Gastrocnemius medialis (tissue), 4 donors: ENCODE measurements at places on chromosomes 7 and 10. TPM values are rescaled to one million over a fixed set of nuclear protein-coding genes. Genes with fewer than 3 reads are reported as not detected.

Gene AFAP1L2
- total RNA-seq, result 1.9 TPM

Gene MBL2
- 0.11 TPM for total RNA-seq

Gene CFAP58
- total RNA-seq, result not detected

Gene HMX3
- not detected for total RNA-seq

Gene AP1S1
- 5.5 TPM for total RNA-seq

Gene SPDYE11
- total RNA-seq, result not detected

Gene SDHAF3
- total RNA-seq, result 12.4 TPM

Gene ZNF736
- 7.8 TPM for total RNA-seq

Gene PBLD
- 3.7 TPM for total RNA-seq

Gene PPP1R9A
- total RNA-seq, result 38.2 TPM

Gene TFR2
- total RNA-seq, result 1.3 TPM

DNA sequence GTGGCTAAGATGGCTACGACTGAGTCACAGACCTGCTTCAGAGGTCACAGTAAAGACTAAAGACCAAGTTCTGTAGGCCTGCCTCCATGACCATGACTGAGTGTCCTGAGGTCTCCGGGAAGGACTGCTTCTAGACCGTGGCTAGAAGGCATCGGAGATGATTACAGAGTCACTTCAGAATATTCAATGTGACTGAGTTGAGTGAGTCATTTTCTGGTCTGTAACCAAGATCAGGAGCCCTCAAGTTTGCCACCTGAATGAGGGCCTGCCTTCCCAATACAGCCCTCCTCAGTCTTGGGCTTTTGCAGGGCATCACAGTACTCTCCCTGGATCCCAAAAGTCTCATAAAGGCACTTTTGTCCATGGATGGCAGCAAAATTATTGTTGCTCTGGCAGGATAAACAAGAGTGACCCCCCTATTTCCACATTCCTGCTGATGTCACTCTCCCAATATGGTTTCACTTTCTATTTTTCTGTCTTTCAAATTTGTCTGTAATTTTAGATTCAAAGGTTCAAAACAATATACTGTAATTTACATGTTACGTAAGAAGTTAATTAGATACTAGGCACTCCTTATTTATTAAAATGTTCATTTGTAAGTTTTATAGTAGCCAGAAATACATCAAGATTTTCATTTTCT lies 47.7 kb upstream of the ZNF92 start:
- no peak for DNase-seq
- no peak overlapping the region for H3K4me3 ChIP-seq
- H3K36me3 ChIP-seq, result no peaks in the 10 kb centered on the region

GRCh38 chr10:6299234-6299633 lies 96.5 kb downstream of the PFKFB3 start:
- DNase-seq, result no peak
- no peaks in the 10 kb centered on the region for H3K36me3 ChIP-seq
- H3K4me3 ChIP-seq, result no peak overlapping the region
- H3K4me1 ChIP-seq, result no peaks in the 10 kb centered on the region
- H3K27me3 ChIP-seq, result no peaks in the 10 kb centered on the region

- peak overlapping the region; percentile 91 for H3K27ac ChIP-seq
- H3K27me3 ChIP-seq, result no peaks in the 10 kb centered on the region
- H3K4me1 ChIP-seq, result peaks cover 82% of the 10 kb centered on the region
- DNase-seq, result no peak
- no peaks in the 10 kb centered on the region for H3K36me3 ChIP-seq
Observed at GRCh38 chr10:79111427-79111826, 42.7 kb downstream of the ZMIZ1 start.

DNA sequence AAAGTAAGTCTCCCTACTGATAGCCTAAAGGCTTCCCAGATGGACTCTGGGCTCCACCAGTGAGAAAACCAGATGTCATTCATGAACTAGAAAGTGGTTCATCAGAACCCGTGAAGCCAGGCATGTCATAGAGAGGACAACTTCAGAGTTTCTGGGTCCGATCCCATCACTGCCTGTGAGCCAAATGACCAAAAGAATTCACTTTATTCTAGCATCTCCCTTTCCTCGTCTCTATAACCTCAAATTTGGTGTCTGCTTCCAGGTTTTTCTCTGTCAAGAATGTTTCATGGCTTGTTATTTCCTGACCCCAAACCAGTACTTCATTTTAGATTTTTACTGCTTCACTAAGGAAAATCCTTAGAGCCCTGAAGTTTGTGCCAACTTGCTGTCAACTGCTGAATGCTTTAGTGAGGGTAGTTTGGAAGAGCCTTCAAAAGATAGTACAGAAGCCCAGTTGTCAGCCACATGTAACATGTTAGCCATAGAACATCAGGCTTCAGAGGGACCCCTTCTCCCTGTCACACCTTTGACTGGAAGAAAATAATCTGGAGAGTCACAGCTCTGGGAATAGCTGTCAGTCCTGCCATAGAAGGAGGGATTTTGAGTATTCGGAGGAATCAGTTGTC lies 34.0 kb downstream of the ITGB8 start:
- no peaks in the 10 kb centered on the region for H3K27me3 ChIP-seq
- no peak for DNase-seq
- H3K4me1 ChIP-seq, result no peaks in the 10 kb centered on the region
- H3K27ac ChIP-seq, result no peak overlapping the region
- no peak overlapping the region for H3K4me3 ChIP-seq

DNA sequence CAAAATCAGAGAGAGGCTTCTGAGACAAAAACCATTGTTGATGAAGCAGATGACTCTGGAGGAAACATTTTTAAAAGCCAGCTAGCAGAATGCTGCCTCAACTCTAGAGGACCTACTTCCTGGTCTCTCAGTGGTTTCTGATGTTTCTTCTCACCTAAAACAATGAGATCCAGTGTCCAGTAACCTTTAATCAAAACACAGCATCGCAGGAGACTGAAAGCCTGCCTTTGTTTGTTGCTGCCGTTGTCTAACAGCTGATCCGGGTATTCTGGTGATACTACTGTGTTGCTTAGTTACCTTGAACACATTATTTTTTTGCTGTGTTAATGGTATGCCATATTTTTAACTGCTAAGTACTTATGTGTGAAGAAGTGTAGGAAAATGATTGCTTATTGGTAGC lies 70.9 kb downstream of the WIPF3 start:
- no peak for DNase-seq
- H3K27ac ChIP-seq, result no peak overlapping the region
- H3K36me3 ChIP-seq, result no peaks in the 10 kb centered on the region
- H3K4me3 ChIP-seq, result no peak overlapping the region
- no peaks in the 10 kb centered on the region for H3K27me3 ChIP-seq
- H3K4me1 ChIP-seq, result peaks cover 9% of the 10 kb centered on the region

DNA sequence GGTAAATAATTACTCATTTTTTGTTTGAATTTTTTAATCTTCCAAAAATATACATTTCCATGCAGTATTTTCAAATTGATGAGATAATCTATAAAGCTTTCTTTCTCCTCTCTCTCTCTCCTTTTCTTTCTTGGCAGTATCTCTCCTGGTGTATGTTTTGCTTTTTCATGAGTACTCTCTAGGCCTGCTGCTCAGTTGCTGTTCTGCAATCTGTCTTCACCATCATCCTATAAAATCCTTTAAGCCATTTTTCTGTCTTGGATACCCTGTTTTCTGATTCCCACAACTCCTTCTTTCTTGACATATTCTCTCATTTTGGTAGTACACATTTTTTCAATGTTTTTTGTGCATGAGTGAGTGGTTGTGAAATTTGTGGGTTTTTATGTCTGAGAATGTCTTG lies 1558.1 kb upstream of the LRRTM3 start:
- H3K4me3 ChIP-seq, result no peak overlapping the region
- H3K27me3 ChIP-seq, result no peaks in the 10 kb centered on the region
- DNase-seq, result no peak
- H3K4me1 ChIP-seq, result no peaks in the 10 kb centered on the region
- H3K27ac ChIP-seq, result no peak overlapping the region

GRCh38 chr10:68442971-68443370 lies 28.8 kb downstream of the DNA2 start:
- no peaks in the 10 kb centered on the region for H3K27me3 ChIP-seq
- H3K36me3 ChIP-seq, result no peaks in the 10 kb centered on the region
- no peak for DNase-seq
- H3K27ac ChIP-seq, result no peak overlapping the region
- no peak overlapping the region for H3K4me3 ChIP-seq

DNA sequence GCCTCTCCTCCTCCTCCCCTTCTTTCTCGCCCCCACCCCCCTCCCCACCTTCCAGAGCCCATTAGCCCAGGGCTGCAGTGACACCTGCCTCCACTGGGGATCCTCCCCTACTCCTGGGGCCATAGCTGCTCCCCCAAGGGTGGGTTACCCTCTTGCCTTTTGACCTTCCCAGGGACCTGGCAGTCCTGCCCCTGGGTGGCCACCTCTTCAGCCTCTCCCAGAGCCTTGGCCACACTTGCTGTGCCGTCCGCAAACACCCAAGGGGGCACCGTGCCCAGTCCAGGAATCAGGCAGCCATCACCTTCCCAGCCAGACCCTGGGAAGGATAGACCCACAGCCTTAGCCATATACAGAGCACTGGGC lies 19.8 kb upstream of the CLDN4 start:
- no peaks in the 10 kb centered on the region for H3K4me1 ChIP-seq
- no peak overlapping the region for H3K27ac ChIP-seq
- peaks cover 11% of the 10 kb centered on the region for H3K27me3 ChIP-seq
- no peak overlapping the region for H3K4me3 ChIP-seq
- DNase-seq, result no peak
- H3K36me3 ChIP-seq, result no peaks in the 10 kb centered on the region

GRCh38 chr10:6301488-6302075 lies 98.8 kb downstream of the PFKFB3 start:
- no peak for DNase-seq
- H3K36me3 ChIP-seq, result no peaks in the 10 kb centered on the region
- no peaks in the 10 kb centered on the region for H3K27me3 ChIP-seq
- H3K4me1 ChIP-seq, result no peaks in the 10 kb centered on the region

GRCh38 chr10:34061841-34062240 lies 727.4 kb upstream of the NRP1 start:
- no peak overlapping the region for H3K4me3 ChIP-seq
- H3K36me3 ChIP-seq, result no peaks in the 10 kb centered on the region
- no peak overlapping the region for H3K27ac ChIP-seq
- no peak for DNase-seq
- H3K4me1 ChIP-seq, result no peaks in the 10 kb centered on the region

DNA sequence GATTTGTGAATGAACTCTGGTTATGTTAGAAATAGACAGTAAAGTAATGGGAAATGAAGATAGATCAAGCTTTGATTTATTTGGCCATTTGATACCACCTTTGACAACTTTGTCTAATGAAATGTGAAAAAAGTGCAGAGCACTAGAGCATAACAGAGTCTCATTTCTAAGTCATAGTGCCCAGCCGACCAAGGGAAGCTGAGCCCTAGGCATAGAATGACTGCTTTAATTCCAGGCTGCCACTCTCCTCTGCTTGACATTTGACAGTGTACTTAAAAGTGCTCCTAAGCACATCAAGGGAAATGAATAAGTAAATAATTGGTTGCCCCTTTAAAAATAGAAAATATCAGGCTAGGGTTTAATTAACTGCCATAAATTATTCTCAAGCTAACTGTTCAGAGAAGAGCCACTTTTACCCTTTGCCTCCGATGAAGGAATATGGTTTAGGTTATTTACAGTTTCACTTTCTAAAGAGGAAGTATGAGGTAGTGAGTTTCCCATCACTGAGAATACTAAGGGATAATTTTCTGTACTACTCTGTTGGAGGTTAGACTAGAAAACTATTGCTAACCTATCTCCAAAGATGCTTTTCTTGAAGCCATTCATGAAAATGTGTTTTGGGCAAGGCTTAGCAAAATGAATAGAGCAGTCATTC lies 591.6 kb downstream of the REEP3 start:
- H3K36me3 ChIP-seq, result no peaks in the 10 kb centered on the region
- H3K4me3 ChIP-seq, result no peak overlapping the region
- H3K4me1 ChIP-seq, result no peaks in the 10 kb centered on the region
- DNase-seq, result no peak
- no peaks in the 10 kb centered on the region for H3K27me3 ChIP-seq

GRCh38 chr10:106317554-106317953 lies 847.0 kb downstream of the SORCS1 start:
- H3K4me3 ChIP-seq, result no peak overlapping the region
- DNase-seq, result no peak
- H3K36me3 ChIP-seq, result no peaks in the 10 kb centered on the region
- no peak overlapping the region for H3K27ac ChIP-seq

GRCh38 chr7:17622451-17622850 lies 317.8 kb downstream of the SNX13 start:
- H3K4me1 ChIP-seq, result no peaks in the 10 kb centered on the region
- no peaks in the 10 kb centered on the region for H3K36me3 ChIP-seq
- no peak for DNase-seq
- no peak overlapping the region for H3K4me3 ChIP-seq

DNA sequence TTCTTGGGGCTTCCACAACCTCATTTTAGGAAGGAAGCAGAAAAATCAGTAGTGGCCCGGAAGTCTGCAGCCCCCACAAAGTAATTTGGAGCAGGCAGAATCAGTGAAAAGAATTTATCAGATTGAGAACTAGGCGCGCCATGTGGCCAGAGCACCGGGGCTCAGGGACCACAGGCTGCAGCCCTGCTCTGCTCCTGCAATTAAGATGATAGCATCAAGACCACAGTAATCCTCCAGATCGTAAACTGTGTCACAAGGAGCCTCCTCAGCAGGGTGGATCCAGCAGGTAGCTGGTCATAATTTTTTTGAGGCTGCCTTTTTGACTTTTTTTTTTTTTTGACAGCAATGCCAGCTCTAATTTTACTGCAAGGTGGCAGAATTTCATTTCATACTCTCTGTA lies 209.0 kb upstream of the ZMIZ1 start:
- H3K4me1 ChIP-seq, result peaks cover 14% of the 10 kb centered on the region
- H3K4me3 ChIP-seq, result no peak overlapping the region
- no peak overlapping the region for H3K27ac ChIP-seq
- H3K36me3 ChIP-seq, result no peaks in the 10 kb centered on the region

DNA sequence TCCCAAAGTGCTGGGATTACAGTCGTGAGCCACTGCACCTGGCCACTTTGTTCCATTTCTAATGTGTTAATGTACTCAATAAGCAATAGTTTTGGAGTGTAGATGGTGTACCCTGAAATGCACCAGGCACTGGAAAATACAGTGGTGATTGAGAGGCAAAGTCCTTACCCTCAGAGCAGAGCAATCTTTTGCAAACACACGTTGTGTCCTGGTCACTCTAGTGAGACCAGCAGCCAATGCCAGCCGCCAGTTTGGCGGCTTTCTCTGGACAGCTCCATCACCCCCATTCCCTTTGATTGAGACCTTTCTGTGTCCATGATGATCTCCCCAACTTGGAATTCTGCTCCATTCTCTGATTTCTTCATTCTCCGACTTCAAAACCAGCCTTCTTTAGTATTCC lies 231.3 kb downstream of the GALNT17 start:
- no peaks in the 10 kb centered on the region for H3K36me3 ChIP-seq
- no peak for DNase-seq
- H3K4me3 ChIP-seq, result no peak overlapping the region
- H3K27ac ChIP-seq, result no peak overlapping the region
- no peaks in the 10 kb centered on the region for H3K27me3 ChIP-seq

DNA sequence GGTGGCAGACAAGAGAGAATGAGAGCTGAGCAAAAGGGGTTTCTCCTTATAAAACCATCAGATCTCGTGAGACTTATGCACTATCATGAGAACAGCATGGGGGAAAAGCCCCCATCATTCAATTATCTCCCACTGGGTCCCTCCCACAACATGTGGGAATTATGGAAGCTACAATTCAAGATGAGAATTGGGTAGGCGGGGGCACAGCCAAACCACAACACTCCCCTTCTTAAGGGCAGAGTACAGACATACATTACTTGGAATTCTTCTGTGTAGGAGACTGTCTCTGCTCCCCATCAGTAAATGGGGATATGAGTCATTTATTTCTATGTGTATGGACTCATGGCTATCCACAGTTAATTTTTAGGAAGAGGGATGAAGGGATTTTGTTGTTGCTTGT lies 31.2 kb downstream of the FAM171A1 start:
- no peaks in the 10 kb centered on the region for H3K4me1 ChIP-seq
- DNase-seq, result no peak
- no peaks in the 10 kb centered on the region for H3K36me3 ChIP-seq
- H3K27ac ChIP-seq, result no peak overlapping the region
- no peaks in the 10 kb centered on the region for H3K27me3 ChIP-seq
